ENCODE measurements at places on chromosomes 5 and 9.

DNA sequence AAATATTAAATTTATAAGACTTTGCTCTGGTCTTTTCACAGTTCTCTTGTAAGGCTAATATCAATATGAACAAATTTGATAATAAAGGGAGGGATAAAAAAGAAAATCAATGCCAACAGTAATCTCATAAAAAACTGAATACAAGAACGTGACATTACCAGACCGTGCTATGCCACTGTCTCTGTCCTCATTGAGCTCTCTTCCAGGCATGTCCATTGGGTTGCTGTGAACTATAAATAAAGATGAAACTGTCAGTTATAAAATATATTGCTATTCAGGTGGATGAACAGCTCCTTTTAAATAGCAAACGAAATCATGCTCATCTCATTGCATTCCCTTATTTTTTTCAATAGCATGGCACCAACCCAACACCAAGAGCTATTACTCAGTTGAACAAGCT, 74.0 kb upstream of the RAPGEF6 start:
- DNase-seq = no peak

- DNase-seq = peak; percentile 63
Observed at GRCh38 chr5:168219515-168220410, 71.7 kb upstream of the WWC1 start.

GRCh38 chr9:134847752-134848432, 32.7 kb upstream of the FCN2 start:
- DNase-seq = no peak

DNA sequence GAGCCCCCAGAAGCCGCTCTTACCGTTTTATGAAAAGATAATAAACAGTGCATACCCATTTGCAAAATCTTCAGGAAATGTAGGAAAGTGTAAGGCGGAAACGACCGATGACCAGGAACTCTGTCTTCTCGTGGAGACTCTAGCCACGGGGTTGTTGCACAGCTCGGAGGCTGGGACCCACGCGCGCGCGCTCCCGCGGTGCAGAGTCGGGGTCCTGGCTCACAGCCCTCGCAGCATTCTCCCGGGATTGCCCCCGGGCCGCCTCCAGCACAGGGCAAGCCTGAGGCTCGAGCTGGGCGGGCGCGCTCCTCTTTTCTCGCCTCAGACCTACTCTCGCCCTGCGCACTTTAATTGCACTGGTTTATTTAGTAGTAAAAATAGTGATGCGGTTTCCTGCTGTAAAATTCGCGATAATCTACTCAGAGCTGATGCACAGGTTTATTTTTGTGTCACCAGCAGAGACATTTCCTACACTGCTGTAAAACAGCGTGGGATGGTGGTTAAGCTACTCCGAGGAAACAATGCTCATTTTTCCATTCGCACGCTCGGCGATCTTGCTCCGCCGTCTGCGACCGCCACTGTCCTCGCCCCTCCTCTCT, 15.5 kb downstream of the TRIM7 start:
- DNase-seq = no peak

DNA sequence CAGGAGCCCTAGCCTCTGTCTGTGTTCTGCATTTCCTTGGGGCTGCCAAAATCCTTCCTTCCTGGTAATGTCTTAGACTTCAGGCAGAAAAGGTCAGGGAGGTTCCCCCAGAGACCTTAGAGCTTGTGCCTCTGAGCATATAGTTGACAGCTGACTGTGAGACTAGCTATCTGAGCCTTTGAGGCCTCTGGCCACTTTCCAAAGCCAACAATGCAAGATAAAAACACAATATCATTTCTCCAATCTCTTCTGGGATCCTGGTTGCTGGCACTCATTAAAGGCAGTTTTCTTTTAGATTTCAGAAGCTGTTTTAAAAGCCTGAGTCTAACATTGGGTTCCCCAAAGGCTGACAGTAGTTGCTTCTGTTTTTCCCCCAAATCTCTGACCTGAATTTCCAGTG, 13.2 kb upstream of the GLRA1 start:
- no peak for DNase-seq

DNA sequence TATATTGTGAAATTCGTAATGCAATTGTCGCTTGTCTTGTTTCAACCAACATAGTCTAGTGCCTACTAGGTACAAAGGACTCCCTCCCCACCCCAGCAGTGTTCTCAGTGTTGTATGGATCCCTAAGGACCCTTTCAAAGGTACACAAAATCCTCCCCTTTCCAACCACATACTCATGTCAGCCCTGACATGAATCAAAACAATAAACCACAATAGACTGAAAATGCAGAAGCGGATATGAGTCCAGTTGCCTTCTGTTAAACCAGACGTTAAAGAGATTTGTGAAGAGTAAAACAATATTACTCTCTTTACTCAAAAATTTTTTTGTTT, 82.4 kb upstream of the IFNK start:
- DNase-seq = no peak
